ENCODE measurements at places on chromosomes 7 and 10. TPM values are rescaled to one million over a fixed set of nuclear protein-coding genes. Genes with fewer than 3 reads are reported as not detected.

- no peaks in the 10 kb centered on the region for H3K27me3 ChIP-seq
- no peak for DNase-seq
- no peak overlapping the region for H3K4me3 ChIP-seq
- H3K27ac ChIP-seq: no peak overlapping the region
- H3K4me1 ChIP-seq: peaks cover 13% of the 10 kb centered on the region
Observed at GRCh38 chr10:14039968-14040668, 290.6 kb downstream of the FRMD4A start.

- H3K4me3 ChIP-seq: no peak overlapping the region
- H3K27ac ChIP-seq: no peak overlapping the region
- H3K27me3 ChIP-seq: no peaks in the 10 kb centered on the region
Observed at GRCh38 chr7:30251708-30252329, 32.6 kb upstream of the ZNRF2 start.

DNA sequence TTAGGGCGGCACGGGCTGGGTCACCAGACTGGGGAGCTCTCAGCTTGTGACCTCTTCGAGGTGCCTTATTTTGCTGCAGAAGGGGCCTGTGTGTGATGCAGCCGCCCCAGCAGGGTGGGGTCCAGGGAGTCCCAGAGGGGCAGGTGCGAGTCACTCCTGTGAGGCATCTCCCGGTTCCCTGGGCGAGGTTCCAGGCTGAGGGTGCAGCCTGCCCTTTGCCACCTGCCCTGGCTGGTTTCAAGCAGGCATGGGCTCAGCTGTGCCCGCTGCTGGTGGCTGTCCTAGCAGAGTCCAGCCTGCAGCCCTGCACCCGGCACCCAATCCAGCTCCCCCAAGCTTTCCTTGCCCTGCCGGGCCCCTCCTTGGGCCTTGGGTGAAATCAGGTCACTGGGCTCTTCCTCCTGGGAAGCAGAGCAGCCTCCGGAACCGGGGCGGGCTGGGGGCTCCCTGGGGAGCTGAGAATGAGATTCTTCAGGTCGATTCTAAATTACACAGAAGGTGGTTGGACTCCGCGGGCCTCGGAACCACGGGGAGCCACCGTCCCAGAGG, 64.8 kb downstream of the PWWP2B start:
- H3K27me3 ChIP-seq: no peaks in the 10 kb centered on the region
- no peak overlapping the region for H3K27ac ChIP-seq
- H3K4me3 ChIP-seq: no peak overlapping the region
- H3K4me1 ChIP-seq: peaks cover 56% of the 10 kb centered on the region
- no peaks in the 10 kb centered on the region for H3K36me3 ChIP-seq

GRCh38 chr10:86385806-86386205, 19.2 kb upstream of the GRID1 start:
- DNase-seq: no peak
- peaks cover 3% of the 10 kb centered on the region for H3K4me1 ChIP-seq
- no peak overlapping the region for H3K27ac ChIP-seq
- H3K27me3 ChIP-seq: no peaks in the 10 kb centered on the region
- no peak overlapping the region for H3K4me3 ChIP-seq
- H3K36me3 ChIP-seq: no peaks in the 10 kb centered on the region

DNA sequence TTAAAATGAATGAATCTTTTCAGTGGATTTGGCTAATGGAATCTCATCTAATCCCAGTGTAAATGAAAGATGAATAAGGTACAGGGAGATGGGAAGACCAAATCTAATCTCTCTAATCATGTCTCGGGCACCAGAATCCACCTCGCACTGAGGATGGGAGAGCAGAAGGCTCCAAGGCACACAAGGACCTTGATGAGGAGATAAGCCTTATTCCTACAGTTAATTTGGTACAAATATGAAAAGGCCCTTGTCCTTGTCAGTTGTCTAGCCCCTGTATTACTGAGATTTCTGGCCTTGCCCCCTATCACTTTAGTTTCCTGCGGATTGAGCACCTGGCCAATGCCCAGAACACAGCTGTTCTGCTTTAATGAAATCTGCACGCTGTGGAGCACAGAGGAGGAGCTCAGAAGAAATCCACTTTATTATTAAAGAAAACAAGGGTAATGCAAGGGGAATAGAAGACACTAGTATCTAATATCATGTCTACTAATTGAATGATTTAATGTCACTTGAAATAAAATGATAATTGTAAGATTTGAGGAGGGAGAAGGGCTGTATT, 321.4 kb upstream of the HGF start:
- no peaks in the 10 kb centered on the region for H3K27me3 ChIP-seq
- H3K36me3 ChIP-seq: no peaks in the 10 kb centered on the region
- no peak for DNase-seq
- H3K4me3 ChIP-seq: no peak overlapping the region
- no peaks in the 10 kb centered on the region for H3K4me1 ChIP-seq

DNA sequence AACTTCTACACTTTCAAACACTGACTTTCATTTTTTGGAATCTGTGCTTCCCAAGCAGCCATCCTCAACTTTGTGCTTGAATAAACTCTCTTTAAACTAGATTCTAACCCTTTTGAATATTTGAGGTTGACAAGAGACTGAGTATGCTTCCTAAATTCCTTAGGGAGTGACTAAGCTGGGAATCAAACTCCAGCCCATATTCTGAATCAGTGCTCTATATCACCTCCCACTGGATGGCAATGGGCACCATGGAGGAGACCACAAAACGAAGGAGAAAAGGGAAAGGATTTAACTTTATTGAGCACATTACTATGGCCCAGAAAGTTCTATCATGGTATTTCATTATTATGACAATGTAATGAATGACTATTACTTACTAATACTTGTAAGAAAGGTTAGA, 17.2 kb upstream of the SLC26A4 start:
- no peaks in the 10 kb centered on the region for H3K27me3 ChIP-seq
- no peaks in the 10 kb centered on the region for H3K36me3 ChIP-seq
- H3K4me1 ChIP-seq: no peaks in the 10 kb centered on the region
- H3K4me3 ChIP-seq: no peak overlapping the region
- no peak overlapping the region for H3K27ac ChIP-seq
- DNase-seq: no peak

Gene GPER1
- total RNA-seq: 3.2 TPM

DNA sequence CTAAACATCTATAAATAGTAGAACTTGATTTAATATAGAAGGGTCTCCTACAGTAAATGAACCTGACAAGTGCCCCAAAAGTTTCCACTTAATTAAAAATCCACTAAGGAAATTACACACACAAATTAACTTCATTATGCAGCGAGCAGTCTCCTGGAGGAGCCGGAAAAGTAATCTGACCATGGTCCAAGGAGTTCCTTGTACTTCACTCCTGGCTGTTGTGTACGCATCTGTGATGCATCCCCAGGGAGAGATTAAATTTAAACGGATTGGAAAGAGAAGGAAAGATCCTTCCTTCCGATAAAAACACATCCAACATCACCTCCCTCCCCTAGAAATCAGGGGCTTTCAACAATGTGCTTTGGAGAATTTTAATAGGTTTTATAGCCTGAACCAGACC, 85.5 kb downstream of the PARD3 start:
- no peaks in the 10 kb centered on the region for H3K27me3 ChIP-seq
- no peak for DNase-seq
- no peaks in the 10 kb centered on the region for H3K4me1 ChIP-seq
- H3K27ac ChIP-seq: no peak overlapping the region
- no peaks in the 10 kb centered on the region for H3K36me3 ChIP-seq

GRCh38 chr7:2435146-2435545, 31.7 kb downstream of the CHST12 start:
- no peak for DNase-seq
- H3K27ac ChIP-seq: no peak overlapping the region
- H3K4me1 ChIP-seq: peaks cover 9% of the 10 kb centered on the region
- no peaks in the 10 kb centered on the region for H3K36me3 ChIP-seq

GRCh38 chr10:92011560-92012214, 88.1 kb downstream of the BTAF1 start:
- H3K4me3 ChIP-seq: no peak overlapping the region
- H3K27ac ChIP-seq: no peak overlapping the region
- no peaks in the 10 kb centered on the region for H3K27me3 ChIP-seq

Gene OR2A7
- total RNA-seq: 1.2 TPM

DNA sequence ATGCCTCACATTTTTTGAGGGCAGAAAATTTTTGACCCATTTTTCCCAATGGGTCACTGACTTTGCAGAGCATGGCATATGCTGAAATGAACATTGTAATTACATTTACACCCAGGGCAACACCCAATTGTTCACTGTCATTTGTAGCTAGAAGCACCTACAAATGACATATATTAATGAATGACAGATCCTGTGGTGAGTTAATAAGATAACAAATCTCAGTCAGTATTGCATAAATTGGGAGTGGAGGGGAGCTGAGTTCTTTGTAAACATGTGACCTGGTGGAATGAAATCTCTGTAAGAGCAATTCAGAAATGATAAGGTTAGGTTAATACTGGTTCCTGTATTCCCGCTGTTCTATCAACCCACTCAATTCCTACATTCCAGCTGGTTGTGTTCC, 255.1 kb upstream of the LRRN3 start:
- H3K4me3 ChIP-seq: no peak overlapping the region
- H3K27me3 ChIP-seq: no peaks in the 10 kb centered on the region
- no peak overlapping the region for H3K27ac ChIP-seq

Gene TCERG1L
- total RNA-seq: 7.7 TPM

DNA sequence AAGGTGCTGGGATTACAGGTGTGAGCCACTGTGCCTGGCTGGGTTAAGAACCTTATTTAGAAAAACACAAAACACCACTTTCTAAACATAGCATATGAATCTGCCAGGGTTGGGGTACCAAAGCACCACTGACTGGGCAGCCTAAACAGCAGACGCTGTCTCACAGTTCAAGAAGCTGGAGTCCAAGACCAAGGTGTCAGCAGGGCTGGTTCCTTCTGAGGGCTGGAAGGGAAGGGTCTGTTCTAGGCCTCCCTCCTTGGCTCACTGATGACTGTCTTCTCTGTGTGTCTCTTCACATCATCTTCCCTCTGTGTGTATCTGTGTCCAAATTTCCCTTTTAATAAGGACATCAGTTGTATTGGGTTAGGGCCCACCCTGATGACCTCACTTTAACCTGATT, 49.6 kb downstream of the HIPK2 start:
- no peak overlapping the region for H3K27ac ChIP-seq
- H3K36me3 ChIP-seq: no peaks in the 10 kb centered on the region
- no peak for DNase-seq
- H3K4me3 ChIP-seq: no peak overlapping the region
- no peaks in the 10 kb centered on the region for H3K27me3 ChIP-seq
- peaks cover 18% of the 10 kb centered on the region for H3K4me1 ChIP-seq

DNA sequence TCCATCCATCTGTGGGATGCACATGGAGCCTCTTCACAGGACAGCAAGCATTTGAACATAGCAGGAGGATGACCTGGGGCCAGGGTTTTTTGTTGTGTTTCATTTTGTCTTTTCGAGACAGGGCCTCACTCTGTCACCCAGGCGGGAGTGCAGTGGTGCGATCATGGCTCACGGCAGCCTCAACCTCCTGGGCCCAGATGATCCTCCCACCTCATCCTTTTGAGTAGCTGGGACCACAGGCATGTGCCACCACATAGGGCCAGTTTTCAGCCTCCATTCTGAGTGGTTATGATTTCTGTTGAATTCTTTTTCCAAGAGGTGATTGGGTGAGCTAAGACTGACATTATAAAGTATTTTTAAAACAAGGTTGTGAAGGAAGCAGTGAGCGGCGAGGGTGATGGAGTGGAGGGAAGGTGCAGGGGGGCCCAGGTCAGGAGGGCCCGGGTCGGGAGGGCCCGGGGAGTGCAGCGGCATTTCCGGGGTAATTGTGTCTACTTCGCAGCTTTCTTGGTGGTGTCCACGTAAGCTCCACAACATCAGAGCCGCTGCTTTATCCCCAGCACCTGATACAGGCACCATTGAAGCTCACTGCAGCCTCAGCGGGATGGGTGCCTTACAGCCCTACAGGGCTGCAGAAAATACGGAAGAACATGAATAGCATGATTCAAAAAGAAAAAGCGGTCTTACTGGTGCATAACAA, 12.0 kb upstream of the LARP4B start:
- no peaks in the 10 kb centered on the region for H3K4me1 ChIP-seq
- H3K36me3 ChIP-seq: no peaks in the 10 kb centered on the region
- no peaks in the 10 kb centered on the region for H3K27me3 ChIP-seq
- no peak for DNase-seq

GRCh38 chr7:92691578-92691977, 101.4 kb upstream of the FAM133B start:
- no peak for DNase-seq
- H3K4me1 ChIP-seq: no peaks in the 10 kb centered on the region
- H3K27me3 ChIP-seq: no peaks in the 10 kb centered on the region
- H3K4me3 ChIP-seq: no peak overlapping the region

GRCh38 chr7:13989126-13989948, at the start of gene ETV1:
Gene ETV1, minus strand, starts transcription at chr7:13989666. Its CDS starts 614 bp downstream, at chr7:13989052.
- DNase-seq: peak; percentile 82
- peak within 1 kb of the TSS; percentile 84 for H3K27ac ChIP-seq
- no peaks in the 10 kb centered on the region for H3K27me3 ChIP-seq
- no peaks in the 10 kb centered on the region for H3K36me3 ChIP-seq
- peaks cover 7% of the 10 kb centered on the region for H3K4me1 ChIP-seq

Gene MYPN
- total RNA-seq: 1.8 TPM

Gene CTAGE4
- 13.1 TPM for total RNA-seq

GRCh38 chr7:155348806-155349205, 51.1 kb downstream of the INSIG1 start:
- H3K27me3 ChIP-seq: no peaks in the 10 kb centered on the region
- H3K4me1 ChIP-seq: peaks cover 3% of the 10 kb centered on the region
- no peak overlapping the region for H3K27ac ChIP-seq

Gene FAM24B
- total RNA-seq: 12.6 TPM

DNA sequence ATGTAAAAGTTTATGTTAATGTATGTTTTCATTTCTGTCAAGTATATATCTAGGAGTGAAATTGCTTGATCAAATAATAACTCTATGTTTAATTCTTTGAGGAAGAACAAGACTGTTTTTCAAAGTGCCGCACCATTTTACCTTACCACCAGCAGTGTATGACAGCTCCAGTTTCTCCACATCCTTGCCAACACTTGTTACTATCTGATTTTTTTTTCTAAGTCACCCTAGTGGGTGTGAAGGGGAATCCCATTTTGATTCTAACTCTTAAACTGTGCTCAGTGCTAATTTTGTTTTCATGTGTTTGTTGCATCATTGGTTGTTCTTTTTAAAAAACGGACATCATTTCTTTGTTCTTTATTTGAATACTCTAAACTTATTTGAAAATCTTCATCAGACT, 120.2 kb upstream of the CDK6 start:
- no peak for DNase-seq
- H3K36me3 ChIP-seq: no peaks in the 10 kb centered on the region
- H3K27me3 ChIP-seq: no peaks in the 10 kb centered on the region

DNA sequence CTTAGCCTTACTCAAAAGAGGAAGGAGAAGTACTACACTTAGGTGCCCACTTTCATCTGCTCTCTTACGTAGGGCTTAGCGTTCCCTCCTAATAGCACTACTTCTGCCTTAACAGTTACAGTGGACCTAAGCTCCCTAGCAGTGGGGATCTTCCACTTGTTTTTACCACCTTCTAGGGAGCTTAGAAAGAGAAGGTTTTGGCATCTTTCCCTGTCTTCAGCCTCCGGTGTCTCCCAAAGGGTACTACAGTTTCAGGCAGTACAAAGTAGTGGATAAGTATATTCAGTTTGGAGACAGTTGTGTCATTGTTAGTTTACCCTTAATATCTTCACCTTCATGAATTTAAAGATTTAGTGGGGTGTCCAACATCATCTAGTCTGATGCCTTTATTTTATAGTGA, 14.6 kb downstream of the CHRM2 start:
- H3K27me3 ChIP-seq: no peaks in the 10 kb centered on the region
- no peak overlapping the region for H3K27ac ChIP-seq
- no peaks in the 10 kb centered on the region for H3K36me3 ChIP-seq
- no peak for DNase-seq

Data from testis (tissue), 5 donors.